RWPE2 (cell line): ENCODE measurements at places on chromosomes 5 and 9.

GRCh38 chr5:38184627-38185026 lies 73.7 kb upstream of the EGFLAM start:
- DNase-seq: no peak

- DNase-seq: no peak
Measured at GRCh38 chr9:127347831-127348776, 48.9 kb upstream of the SLC2A8 start.

DNA sequence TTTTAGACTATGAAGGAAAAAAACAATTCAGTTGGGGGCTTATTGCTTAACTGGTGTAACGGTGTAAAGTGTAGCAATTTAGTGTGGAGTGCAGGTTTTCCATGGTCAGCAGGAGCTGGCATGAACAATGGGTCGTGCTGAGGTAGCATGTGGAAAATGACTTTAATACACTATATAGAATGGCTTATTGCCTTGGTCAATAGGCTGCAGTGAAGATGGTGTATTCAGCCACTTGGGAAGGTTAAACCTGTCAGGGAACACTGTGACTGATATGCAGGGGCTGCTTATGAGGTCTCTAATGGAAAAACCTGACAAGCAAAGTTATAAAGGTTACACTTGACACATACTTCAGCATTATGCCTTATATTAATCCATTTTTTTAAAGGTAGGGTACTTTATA lies 764.7 kb upstream of the ARRDC3 start:
- DNase-seq: no peak

DNA sequence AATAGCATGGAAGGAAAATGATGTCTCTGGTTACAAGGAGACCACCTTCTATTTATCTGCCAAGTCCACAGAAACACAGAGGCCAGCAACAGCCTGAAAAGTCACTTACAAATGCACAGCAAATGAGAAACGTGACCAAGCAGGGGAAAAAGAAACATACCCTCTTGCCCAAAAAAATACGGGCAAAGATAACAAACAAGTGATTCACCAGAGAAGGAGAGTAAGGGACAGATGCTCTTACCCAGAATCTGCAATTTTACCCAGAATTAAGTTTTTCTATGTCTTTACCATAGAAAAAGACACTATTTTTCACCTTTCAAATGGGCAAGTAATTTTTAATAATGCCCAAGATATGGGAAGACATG lies 28.1 kb downstream of the CAMSAP1 start:
- DNase-seq: no peak

DNA sequence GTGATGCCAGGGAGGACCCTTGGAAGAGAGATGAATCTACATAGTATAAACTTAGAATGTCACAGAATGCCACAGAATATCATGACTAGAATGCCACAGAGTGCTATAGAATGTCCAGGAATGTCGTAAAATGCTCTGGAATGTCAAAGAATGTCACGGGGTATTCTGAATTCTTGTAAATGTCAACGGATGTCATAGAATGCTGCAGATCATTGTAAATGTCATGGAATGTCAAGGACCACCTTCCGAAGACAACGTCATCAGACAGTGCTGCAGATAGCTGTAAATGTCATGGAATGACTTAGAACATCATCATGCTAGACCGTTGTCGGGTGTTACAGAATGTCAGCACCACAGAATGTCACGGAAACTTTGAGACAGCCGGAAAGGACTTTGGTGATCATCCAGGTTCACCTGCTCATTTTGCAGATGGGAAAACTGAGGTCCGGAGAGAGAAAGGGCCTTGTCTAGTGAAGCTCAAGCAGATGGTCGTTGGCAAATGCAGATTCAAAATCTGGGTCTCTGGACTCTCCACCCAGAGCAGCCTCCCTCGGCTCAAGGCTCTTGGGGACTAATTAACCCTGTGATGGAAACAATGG lies 117.1 kb downstream of the LHX2 start:
- DNase-seq: no peak

DNA sequence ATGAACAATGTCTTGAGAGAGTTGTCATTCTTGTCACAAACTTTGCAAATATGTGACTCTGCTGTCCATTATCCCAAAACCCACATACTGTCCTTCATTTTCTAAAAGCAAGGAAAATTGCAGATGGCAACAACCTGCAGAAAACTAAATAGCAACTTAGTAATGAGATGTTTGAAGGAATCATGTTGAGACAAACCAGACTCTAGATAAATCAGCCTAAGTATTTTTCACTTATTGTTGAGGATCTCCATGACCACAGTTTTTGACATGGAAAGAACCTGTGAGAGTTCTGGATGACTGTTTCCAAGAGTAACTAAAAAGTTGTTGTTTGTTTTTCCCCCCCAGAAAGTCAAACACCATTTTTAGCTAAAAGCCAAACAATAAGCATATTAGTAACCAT lies 535.2 kb upstream of the ZNF608 start:
- DNase-seq: no peak

GRCh38 chr5:135135530-135136226 lies 101.7 kb upstream of the PITX1 start:
- peak; percentile 91 for DNase-seq

DNA sequence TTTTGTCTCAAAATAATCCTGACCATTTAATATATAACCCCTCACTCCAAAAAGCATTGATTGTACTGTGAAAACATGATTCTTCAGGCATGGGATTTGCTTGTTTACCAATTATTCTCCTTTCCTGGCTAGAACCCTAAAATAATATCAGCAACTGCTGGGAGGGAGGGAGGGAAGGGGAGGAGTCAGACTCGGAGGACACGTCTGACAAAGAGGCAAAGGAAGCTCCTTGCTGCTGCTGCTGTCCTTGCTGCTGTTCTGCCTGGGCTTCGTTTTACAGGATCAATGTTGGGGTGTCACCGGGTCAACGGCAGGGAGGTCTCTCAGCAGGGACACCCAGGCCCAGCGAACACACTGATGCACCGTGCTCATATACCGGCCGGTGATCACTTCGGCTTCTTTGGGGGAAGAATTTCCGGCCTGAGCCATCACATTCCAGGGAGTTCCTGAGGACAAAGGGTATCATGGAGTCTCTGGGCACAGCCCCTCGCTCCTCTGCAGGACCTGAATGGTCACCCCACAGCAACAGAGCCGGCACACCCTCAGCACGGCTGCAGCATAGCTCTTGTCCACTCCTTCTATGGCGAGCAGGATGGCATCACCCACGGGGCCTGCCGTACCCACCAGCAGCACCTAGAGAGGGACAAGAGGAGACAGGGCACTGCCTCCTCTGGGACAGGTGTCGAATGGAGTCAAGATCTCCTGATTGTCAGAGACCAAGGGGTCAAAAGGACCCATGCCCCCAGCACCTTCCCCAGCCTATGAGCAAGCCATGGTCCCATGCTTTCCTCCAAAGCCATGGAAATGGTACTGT lies 27.9 kb downstream of the MED10 start:
- DNase-seq: no peak

GRCh38 chr9:108759399-108759798 lies 96.4 kb downstream of the ACTL7B start:
- no peak for DNase-seq

- no peak for DNase-seq
Measured at GRCh38 chr9:93295456-93296076, 111.6 kb downstream of the WNK2 start.

DNA sequence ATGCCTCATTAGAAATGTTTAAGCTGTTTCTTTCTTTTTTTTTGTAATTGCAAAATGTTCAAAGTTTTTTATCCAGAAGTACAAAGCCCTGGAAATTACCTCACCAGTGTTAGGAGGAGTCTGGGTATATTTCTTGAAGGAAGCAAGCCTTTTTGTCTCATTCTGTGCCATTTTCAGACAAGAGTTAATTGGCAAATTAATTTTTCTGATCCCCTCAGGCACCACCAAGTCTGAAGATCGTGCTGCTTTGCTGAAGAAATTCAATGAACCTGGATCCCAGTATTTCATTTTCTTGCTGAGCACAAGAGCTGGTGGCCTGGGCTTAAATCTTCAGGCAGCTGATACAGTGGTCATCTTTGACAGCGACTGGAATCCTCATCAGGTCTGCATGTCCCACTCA lies 94.9 kb downstream of the SMARCA2 start:
- no peak for DNase-seq

- no peak for DNase-seq
Measured at GRCh38 chr9:113524468-113524867, 60.9 kb downstream of the RGS3 start.

- no peak for DNase-seq
Measured at GRCh38 chr5:8057769-8058168, 188.8 kb downstream of the MTRR start.

- DNase-seq: no peak
Measured at GRCh38 chr5:9148242-9148641, 397.6 kb downstream of the SEMA5A start.

DNA sequence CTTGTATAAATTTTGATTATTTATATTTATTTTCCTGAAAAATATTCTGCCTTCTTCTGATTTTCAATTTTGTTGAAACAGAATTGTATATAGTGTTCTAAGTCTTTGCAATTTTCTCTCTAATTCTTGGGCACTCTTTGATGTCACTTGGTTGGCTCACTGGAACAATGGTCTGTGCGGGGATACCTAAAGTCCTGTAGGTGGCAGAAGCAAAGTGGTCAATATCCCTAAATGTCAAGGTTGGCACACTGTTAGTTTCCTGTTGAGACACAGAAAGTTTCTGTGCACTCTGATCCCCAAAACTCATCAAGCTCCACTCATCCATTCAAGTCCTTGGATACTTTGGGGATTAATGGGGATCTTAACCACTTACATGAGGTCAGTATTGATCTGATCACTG lies 480.8 kb upstream of the CCNG1 start:
- DNase-seq: no peak

- no peak for DNase-seq
Measured at GRCh38 chr5:124025306-124025845, 513.4 kb downstream of the CSNK1G3 start.

DNA sequence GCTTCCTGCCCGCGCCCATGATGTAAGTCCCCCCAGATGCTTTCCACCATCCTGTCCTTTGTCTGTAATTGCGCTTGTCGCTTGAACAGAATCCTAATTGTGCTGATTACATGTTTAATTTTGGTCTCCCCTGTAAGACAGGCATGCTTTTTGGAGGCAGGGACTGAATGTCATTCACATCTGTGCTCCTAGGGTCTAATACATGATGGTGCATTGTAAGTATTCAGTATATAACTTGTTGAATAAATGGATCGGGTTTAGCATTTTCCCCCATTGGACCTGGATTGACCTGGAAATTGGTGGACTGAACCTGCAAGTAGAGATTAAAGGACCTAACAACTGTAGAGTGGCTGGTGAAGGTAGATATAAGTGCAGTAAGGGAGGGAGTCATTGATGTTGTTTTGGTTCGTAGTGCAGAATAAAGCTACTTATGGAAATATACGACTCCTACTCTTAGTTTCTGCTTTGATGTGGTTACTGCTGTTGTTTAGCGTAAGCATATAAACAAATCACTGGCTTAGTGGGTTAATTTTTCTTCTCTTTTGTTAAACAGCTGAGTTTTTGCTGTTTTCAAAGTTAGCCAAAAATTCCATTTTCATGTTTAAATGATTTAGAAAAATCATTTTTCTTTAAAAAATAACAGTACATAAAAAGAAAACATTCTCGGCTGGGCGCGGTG lies 57.3 kb downstream of the TRIO start:
- no peak for DNase-seq

GRCh38 chr9:128416432-128417019 lies 4.1 kb upstream of the CERCAM start:
- no peak for DNase-seq

DNA sequence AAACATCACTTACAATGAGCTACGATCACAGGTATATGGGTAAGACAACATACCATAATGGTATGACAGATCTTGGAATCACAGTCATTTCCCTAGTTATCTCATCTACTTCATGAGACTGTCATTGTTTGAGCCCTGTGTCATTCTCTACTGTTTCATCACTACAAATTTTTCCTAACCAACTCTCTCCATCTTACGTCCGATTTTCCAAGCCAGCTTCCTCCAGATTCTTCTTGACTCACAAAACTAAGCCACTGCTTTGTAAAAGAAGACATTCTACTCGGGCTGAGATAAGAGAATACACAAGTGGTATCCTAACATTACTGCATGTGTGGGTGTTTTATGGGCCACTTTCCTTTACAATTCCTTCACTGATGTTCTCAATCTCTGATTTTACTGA lies 49.6 kb downstream of the SERINC5 start:
- DNase-seq: no peak

DNA sequence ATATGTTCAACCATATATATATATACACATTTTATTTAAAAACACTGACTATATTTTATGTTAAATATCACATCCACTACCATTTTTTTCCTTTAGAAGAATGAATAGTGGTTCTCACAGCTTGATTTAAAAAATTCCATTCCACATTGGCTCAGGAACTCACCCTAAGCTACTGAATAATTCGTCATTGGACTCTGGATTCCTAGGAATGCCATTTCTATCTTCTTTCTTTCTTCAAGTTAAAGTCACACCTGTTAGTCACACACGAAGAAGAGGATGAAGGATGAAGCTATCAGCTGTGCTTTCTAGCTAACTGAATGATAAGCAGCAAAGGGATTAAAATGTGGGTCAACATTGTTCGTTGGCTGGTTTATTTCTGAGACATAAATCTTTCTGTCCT lies 7.9 kb downstream of the ELOVL7 start:
- DNase-seq: no peak

- no peak for DNase-seq
Measured at GRCh38 chr9:91784673-91785446, 165.2 kb downstream of the ROR2 start.

DNA sequence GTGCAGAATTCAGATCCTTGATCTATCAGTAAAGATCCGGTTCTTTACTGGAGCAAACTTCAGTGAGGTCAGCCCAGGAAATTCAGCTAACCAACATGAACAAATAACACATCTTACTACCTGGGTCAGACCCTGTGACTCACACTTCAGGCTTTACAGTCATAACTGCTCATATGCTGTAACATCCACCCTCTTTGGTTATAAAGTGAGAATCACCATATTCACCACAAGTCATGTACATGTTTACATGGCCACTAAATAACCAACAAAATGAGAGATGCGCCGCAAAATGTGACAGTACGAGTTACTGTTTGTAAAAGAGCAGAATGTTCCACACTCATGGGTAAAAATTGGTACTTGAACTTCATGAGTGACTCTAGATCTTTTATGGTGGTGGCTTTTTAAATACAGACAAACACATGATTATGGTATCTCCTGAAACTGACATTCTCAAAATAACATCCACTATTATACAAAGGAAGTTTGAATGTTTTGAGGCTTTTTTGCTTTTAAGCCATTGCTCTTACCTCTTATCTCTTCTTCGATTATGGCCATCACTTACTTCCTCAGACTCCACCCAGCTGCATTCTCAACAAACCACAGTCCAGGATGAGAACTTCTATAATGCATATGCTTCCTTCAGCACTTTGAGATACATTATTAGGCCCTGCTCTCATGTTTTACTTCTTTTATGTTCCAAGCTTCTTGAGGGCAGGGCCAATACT lies 516.6 kb downstream of the RAB3C start:
- no peak for DNase-seq

DNA sequence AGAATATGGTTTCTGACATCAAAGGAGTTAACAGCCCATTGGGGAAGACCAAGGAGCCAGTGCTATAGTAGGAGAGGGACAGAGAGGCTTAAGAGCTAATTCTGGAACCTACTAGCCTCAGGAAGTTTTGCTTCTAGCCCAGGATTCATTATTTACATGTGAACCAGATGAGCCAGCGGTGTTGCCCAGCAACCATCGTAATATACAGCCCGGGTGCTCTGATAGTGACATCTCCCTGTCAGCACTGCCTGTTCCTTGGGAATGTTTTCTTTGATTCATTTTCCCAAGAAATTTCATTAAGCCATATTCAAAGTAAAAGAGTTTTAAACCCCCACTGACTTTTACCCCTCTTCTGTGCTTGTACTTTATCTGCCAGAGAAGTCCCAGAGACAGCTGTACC lies 217.4 kb upstream of the ADAMTSL1 start:
- no peak for DNase-seq
